ENCODE measurements at places on chromosomes 6 and 20.

- DNase-seq, result no peak
Observed at GRCh38 chr6:3579652-3580175, 122.9 kb upstream of the SLC22A23 start.

GRCh38 chr20:2874456-2874855 is 1.2 kb downstream of the PTPRA start:
- no peak for DNase-seq

DNA sequence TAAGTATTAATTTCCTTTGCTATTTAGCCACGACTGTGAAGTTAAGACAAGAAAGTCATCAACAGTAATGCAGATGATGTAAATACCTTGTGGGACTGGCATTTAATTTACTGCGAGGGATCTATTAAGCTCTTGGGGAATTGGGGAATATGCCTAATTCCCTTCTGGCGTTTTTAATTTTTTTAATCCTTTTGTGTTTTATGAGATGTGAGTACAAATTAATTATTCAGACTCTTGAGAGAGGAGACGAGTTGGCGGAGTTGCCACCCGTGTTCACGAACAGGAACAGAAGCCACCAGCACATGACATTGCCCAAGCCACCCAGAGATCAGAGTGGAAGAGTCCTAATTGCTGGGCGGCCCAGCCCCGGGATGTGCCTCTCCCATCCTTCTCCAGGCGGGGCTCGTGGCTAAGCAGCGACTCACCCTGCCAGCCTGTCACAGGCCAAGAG is 533 bp upstream of the CRYBG1 start:
- DNase-seq, result no peak

DNA sequence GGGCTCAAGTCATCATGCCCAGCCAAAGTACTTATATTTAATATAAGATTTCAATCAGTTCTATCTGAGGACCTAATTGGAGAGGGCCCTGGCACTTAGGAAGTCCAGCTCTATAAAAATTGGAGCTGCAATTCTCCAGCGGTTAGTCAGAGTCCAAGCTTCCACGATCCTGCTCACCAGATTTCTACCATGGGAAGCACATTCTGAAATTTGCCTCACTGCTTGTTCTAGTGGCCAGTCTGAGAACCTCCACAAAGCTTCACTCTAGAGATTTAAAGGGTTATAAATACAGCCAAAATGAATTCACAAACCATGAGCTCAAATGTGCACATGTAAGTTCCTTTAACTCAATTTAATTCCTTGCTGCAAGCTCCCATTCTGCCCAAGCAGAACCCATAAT is 33.5 kb downstream of the PNLDC1 start:
- DNase-seq, result no peak

- no peak for DNase-seq
Observed at GRCh38 chr6:147776631-147777213, 268.2 kb downstream of the SAMD5 start.

DNA sequence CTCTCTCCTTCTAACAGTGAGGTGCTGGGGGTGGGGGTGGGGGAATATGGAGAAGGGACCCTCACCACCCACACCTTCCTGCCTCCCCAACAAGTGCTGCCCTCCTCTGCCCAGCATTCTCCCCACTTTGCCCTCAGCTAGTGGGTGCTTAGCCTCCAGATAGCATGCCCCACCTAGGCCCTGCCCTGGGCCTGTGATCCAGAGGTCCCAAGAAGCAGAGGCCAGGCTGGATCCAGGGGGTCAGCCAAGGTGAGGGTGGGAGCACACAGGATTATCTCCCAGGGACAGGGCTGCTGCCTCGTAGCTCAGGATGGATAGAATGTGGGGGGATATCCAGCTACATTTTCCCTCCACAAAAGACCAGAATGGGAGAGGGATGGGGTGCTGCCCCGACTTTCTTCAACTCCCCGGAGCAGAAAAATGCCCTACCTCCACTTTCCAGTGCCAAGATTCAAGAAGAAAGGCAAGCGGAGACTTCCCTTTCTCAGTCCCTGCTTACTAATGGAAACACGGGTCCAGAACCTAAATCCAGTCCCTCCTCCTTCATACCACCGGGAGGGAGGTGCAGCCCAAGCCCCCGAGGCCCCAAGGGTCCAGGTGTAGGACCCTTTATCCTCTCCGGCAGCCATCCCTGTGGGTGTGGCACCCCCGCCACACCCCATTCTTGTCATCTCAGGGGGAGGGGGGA is 987 bp downstream of the ADISSP start:
- DNase-seq, result no peak

- DNase-seq, result no peak
Observed at GRCh38 chr20:54661880-54662465, 186.6 kb downstream of the DOK5 start.

GRCh38 chr6:26367114-26367513 is 2.1 kb downstream of the BTN3A2 start:
- no peak for DNase-seq

- no peak for DNase-seq
Observed at GRCh38 chr6:132390017-132390416, 11.3 kb downstream of the MOXD1 start.

DNA sequence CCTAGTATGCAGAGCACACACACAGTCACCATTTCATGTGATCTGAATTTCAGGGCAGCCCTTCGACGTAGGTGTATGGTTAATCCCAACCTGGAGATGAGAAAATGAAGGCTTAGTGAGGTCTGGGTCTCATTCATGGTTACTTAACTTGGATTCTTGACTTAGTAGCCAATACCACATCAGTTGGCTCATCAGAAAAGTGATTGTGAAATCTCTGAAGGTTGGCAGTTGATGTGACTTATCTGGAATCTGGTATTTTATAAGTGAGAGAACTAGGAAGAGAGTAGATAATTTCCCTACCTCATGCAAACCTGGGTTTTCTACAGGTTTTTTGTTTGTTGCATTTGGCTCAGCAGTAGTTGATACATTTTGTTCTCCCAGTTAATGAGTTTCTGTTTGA is 123.7 kb downstream of the CCDC170 start:
- no peak for DNase-seq

GRCh38 chr20:17097603-17098002 is 129.2 kb upstream of the PCSK2 start:
- no peak for DNase-seq

DNA sequence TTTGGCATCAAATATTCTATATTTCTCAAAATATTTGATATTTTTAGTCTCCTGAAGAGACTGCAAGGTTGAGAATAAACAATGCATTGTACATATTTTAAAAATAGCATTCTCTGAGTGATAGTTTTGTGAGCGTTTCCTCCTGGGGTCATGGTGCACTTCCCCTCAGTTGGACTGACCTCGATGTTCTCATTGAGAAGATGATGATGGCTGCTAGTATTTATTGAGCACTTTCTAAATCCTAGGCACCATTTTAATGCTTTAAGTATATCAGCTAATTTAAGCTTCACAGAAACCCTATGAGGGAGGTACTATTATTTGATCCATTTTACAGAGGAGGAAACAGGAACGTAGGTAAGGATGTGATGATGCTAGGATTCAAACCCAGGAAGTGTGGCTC is 18.2 kb downstream of the DSE start:
- DNase-seq, result no peak

- DNase-seq, result no peak
Observed at GRCh38 chr20:41264819-41265218, 52.7 kb downstream of the ZHX3 start.

DNA sequence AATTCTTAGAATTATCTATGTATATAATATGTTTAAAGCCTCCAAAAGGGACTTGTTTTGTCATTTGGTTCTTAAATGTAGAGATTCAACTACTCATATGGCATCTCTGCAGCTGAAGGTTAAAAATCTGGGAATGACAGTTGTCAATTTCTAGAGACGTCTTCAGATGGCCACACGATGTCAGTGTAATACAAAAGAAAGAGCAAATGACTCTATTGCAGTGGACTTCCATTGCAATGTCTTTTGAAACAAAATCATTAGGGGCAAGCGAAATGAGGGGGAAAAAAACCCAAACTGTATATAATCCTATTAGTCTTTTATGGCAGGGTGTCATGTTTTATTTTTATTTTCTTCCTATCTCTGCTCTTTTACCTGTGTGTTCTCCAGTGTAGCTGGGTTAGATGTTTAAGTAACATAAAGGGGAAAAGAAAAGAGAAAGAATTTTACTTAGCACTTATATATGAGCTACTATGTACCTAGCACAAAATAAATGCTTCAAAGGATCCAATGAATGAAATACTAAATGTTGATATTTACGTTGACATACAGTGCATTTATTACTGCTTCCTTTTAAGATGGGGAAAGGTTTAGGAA is 26.2 kb downstream of the CCN2 start:
- peak; percentile 11 for DNase-seq

DNA sequence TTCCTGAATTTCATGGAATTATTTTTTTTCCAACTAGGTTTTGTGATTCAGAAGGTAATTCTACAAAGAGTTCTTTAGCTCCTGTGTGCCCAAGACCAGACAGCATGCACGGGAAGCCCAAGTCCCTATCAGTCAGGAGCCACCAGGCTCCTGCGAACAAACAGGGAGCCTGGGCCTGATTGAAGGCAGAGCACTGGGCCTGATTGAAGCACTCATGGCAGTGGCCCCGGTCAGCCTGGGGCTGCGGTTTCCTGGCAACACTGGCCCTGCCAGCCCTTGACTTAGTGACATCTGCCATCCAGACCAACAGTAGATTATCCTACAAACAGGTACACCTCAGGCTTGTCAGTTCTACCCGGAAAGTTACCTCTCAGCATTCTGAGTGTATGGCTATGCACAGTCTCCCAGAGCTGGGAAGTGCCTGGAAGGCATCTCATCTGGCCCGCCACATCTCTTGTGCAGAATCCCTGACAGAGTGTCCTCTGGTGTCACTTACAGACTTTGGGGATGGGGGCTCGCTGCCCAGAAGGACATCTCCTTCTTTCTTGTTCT is 133.8 kb downstream of the VEGFA start:
- no peak for DNase-seq

DNA sequence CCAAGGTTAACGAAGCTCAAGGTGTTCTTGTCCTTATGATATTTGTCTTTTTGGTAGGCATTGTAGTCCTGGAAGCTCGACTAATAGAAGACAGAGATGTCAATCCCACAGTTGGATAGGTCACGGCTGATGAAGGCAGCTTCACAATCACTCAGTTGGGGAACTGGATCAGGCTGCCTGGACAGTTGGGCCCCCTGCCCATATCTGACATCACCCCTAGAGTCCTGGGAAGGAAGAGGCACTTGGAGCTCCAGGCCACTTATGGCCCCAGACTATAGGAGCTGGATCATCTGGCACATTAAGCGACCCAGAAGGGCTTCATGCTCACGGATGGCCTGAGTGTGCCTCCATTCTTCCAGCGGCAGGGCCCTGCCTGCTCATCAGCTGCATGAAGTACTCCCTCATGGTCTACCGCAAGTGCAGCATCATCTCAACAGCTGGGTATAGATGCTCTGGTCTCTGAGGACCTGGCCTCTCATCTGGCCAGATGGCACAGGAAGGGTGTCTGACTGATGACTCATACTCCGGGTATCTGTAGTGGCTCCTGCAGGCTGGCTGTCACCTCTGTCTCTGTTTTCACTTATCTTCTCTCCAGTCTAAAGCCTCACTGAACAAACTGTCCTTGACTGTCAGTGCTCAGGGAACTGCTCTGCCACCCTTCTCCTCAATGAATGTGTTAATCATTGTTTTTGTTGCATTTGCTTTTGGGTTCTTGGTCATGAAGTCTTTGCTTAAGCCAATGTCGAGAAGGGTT is 29.2 kb upstream of the SSR1 start:
- DNase-seq, result no peak

DNA sequence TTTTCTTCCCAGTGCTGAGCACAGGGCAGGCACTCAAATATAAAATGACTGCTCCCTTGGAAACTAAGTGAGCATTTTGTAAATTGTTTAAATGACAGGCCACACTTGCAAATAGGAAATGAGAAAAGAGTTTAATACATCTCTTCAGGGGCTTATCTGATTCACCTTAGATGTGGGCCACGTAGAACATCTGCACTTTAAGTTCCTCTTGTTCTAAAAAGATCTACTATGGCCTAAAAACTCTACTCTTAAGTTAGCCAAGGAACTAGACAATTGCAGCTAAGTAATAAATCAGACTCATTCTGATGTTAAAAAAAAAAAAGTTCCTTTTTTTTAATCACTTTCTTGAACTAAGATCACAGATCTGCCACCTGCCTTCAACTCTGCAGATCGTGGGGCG is 126.3 kb downstream of the KIF16B start:
- DNase-seq, result no peak

- DNase-seq, result peak; percentile 68
Observed at GRCh38 chr20:1897965-1898464, 2.8 kb downstream of the SIRPA start.

DNA sequence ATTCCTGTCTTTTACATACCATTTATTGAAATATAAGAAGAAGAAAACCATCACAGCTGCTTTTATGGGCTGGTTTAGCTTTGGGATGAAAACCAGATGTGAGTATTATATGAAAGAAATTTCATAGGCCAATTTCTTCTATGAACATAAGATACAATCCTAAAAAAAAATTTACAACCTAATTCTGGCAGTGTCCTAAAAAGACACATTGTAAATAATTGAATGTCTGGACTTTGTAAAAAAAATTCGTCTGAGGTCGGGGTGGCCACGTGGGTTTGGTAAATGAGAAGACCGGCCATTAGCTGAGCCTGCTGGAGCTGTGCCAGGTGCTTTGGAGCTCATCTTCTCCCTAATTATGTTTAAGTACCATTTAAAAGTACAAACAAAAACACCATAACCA is 26.8 kb downstream of the DACT2 start:
- no peak for DNase-seq

GRCh38 chr6:1015825-1016224 is 296.1 kb upstream of the FOXQ1 start:
- DNase-seq, result no peak

- DNase-seq, result peak; percentile 23
Observed at GRCh38 chr20:20360464-20360863, 7.4 kb upstream of the INSM1 start.

DNA sequence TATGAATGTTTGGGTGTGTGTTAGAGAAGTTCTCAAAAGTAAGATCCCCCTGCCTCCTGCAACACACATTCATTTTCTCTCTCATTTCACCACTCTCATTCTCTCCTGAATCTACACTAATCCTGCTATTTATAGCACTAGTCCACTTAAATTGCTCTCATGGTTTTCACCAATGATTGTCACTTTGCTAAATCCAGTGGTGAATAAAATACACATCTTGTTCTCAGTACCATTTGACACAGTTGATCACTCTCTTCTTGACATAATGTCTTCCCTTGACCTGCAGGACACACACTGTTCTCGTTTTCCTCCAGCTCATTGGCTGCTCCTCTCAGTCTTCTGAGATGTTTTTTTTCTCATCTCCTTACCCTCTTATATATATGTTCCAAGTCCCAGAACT is 32.1 kb downstream of the TENT5A start:
- DNase-seq, result no peak

DNA sequence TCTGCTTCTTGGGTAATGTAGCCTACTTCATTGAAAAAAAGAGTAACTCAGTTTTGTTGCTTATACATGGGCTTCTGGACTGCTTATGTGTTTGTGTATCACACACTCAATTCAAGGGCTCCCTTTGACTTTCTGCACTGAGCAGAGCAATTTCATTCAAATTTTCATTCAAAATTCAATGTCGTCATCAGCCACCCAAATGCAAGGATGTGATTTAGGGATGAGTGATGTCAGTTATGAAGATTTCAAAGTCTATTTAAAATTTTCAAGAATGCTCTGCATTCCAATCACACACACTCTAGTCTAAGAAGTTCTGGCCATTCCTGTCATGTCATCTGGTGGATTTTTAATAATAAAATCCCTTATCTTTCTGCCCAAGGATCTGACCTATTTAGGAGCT is 344.5 kb upstream of the ZFP64 start:
- no peak for DNase-seq

Measured in GF-D8 (cell line).